ENCODE measurements at places on chromosomes 5 and 9.

- DNase-seq = no peak
These were observed 665.7 kb downstream of the DNAH5 start for GRCh38 chr5:13278811-13279210.

- peak; percentile 11 for DNase-seq
These were observed 389.5 kb downstream of the KIF4B start for GRCh38 chr5:155402927-155403640.

GRCh38 chr5:65999061-65999723 lies 72.8 kb downstream of the ERBIN start:
- no peak for DNase-seq

- no peak for DNase-seq
These were observed 140.9 kb downstream of the RGS3 start for GRCh38 chr9:113604393-113604792.

GRCh38 chr9:109387206-109387605 lies 66.3 kb upstream of the EPB41L4B start:
- no peak for DNase-seq

DNA sequence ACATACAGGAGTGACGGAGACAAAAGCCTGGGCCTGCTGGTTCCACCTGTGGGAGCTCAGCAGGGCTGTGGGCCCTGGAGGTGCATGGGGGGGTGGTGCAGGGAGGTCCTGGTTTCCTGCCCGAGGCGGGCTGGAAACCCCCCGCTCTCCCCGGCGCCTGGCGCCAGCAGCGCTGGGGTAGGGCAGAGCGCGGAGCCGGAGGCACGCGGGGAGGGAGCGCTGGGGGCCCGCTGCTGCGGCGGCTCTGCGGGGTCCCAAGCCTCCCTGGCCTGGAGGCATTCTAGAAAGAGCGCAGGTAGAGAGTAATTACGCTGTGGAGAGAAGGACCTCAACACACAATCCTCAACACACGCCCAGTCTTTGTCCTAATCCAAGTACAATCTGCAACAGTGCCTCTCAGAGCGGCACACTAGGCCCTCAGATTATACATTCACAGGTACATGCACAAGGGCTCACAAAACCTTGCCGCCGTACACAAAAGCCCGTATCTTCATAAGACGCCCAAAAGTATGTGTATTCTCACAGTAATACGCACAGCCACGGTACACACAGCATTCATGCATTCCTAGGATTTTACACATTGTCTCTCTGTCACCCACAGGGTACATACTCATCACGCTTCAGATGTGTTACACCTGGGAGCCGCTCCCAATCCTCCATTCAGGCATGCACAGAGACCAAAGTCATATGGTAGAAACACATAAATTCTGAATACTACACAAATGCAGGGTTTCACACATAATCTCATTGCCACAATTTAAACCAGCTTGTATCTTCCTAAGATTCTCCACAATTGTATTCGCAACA lies 2.1 kb upstream of the HAND1 start:
- DNase-seq = no peak

GRCh38 chr5:38715696-38716095 lies 130.1 kb upstream of the OSMR start:
- DNase-seq = no peak

DNA sequence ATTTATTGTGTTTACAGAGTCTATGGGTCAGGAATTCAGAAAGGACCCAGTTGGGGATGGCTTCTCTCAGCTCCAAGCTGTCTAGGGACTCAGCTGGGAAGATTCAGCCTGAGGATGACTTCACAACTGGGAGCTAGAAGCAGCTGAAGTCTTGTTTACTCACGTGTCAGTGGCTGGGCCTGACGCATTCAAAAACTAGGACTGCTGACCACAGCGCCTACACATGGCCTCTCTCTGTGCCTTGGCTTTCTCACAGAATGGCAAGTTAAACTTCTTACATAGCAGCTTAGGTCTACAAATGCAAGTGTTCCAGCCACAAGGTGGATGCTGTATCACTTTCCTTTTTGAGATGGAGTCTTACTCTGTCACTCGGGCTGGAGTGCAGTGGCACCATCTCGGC lies 16.3 kb upstream of the PPP2CA start:
- no peak for DNase-seq

Data from urothelium cell line (cell line).